Osteoblast (primary cell): ENCODE measurements at places on chromosomes 11 and 22. TPM values are rescaled to one million over a fixed set of nuclear protein-coding genes. Genes with fewer than 3 reads are reported as not detected.

- DNase-seq: no peak
These were observed 9.3 kb upstream of the CD3E start for GRCh38 chr11:118295199-118295598.

- no peak for DNase-seq
These were observed 17.7 kb upstream of the FEZ1 start for GRCh38 chr11:125513705-125514265.

DNA sequence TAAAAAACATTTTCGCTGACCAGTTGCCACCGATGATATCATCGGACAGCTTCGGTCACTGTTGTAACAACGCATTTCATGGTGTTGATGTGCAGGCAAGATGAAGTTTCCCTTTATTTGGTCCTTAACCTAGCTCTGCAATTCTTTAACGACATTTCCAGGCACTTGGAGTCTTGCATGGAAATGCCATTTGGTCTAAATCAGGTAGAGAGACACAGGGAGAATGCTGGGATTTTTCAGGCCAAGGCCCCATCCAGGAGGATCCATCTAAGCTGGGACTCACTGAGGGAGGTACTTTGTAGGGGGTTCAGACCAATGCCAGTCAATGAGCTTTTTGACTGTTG, 121.5 kb upstream of the RCN1 start:
- DNase-seq: no peak

DNA sequence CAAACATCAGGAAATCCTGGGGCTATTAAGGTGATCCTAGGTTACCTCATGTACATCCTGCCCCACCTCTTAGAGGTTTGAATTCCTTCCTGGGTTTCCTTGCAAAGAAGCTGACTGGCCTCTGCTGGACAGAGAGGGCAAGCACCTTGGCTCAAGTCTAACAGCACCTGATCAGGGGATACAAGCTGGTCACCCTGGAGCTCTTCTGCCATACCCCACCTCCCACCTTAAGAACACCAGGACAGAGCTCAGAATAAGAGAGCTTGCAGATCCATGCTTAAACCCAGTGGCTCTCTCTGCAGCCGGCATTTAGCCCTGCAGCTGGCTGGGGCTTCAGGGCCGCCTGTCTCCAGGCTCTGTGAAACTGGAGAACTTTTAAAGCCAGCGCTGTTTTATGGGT, 386.6 kb upstream of the NARS2 start:
- DNase-seq: peak; percentile 88

DNA sequence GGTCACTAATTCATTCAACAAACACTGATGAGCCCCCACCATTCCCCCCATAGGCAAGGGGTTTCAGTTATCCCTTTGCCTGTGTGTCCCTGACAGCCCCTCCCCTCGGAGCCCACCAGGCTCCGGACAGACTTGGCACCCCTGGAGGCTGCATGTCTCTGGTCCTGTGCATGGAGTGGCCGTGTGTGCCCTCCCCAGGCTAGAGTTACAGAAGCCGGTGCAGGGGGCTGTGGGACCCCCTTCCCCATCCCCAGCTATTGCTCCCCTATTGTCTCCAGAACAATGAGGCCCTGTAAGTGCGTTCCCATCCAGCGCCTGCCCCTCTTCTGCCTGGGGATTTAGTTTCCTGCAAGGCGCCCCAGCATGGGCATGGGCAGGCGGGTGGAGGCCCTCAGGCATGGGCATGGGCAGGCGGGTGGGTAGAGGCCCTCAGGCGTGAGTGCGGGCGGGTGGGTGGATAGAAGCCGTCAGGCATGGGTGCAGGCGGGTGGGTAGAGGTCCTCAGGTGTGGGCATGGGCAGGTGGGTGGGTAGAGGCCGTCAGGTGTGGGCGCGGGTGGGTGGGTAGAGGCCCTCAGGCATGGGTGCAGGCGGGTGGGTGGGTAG, 1.5 kb downstream of the MUC2 start:
- DNase-seq: peak; percentile 74

DNA sequence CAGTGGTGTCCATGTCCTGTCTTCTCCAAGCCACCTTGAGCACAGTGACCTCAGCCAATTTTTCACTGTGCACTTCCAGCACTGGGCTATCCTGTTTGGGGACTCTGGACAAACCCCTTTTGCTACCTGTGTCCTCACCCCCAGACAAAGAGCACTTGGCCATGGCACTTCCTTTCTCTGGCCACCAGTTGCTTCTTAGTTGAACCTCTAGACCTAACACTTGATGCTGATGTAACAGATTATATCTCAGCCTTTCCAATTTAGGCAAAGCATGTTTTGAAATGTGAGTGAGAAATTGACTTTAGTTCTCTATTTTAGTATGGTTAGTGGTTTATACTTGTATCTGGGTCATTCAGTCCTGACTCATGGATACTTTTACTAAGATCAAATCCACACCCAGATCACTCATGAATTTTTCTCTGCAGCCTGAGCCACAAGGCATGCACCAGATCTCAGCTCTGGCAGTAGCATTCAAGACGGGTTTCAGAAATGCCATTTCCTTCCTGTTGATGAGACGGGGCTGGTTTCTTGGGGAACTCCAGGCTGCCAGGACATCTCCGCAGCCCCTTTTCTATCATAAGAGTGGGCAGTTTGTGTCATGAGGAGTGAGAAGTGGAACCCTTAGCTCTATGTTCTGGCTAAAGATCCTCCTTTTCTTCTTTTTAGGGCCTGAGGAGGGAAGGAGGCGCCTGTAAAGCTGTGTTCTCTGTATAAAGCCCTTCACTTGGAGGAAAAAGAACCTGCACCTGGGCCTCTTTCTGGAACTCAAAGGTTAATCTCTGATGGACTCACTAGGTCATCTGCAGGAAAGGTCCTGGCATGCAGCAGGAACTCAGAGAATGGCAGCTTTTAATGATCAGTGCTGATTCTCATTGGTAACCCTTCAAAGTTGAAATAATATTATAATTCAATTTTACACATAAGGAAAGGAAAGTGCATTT, 185.6 kb upstream of the TENM4 start:
- DNase-seq: no peak

- DNase-seq: no peak
These were observed 82.9 kb downstream of the KCNJ1 start for GRCh38 chr11:128784059-128784804.

- DNase-seq: no peak
These were observed 25.7 kb upstream of the CRTAM start for GRCh38 chr11:122812638-122813037.

- DNase-seq: no peak
These were observed 9.4 kb downstream of the FADS2 start for GRCh38 chr11:61837411-61838005.

DNA sequence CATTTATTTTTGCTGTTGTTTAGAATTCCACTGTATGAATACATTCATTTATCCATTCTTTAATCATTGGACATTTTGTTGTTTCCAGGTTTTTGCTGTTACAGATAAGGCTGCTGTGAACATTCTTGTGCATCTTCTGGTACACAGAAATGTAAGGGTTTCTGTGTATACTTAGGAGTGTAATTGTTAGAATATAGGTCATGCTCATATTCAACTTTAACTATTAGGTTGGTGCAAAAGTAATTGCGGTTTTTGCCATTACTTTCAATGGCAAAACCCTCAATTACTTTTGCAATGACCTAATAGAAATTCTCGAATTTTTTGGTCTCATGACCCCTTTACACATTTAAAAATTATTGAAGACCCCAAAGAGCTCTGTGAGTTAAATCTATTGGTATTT, 17.3 kb downstream of the ACER3 start:
- no peak for DNase-seq

Gene RAPSN
- 0.29 and 0.36 TPM in 2 replicates for total RNA-seq

Gene PARVG
- 1.1 and 1.5 TPM in 2 replicates for total RNA-seq

Gene ZNF214
- total RNA-seq: 3.6 and 4.7 TPM in 2 replicates

DNA sequence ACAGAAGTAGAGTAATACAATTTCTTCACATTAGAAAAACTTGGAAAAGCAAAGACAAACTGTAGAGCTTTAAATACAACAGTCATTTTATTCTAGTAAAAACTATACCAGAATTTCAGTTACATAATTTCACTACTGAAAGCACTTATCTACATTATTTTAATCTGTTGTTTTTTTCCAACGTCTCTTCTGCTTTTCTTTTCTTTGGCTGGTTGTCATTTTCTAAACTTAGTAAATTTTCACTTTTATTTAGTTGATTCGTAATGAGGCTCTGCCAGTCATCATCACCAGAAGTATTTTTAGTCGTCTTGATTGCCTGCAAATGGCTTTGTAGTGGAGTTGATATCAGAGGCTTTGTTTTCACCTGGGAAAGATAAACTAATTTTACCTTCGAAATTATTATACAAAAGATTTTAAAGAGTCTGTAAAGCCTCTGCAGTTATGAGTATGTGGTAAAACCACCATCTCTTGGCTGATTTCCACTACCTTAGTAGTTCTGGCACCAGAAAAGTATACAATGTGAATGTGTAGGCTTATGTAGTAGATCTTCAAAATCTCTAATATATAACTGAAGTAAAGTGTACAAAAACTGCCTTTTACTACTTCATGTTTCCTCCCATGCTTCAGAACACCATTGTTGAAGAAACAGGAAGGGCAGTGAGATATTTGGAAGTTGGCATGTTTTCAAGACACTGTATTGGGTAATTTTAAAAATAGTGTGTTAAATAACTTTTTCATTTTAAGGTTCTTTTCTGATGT, 19.2 kb downstream of the EIF3M start:
- no peak for DNase-seq

Gene OR8B12
- not detected in 2 replicates for total RNA-seq

DNA sequence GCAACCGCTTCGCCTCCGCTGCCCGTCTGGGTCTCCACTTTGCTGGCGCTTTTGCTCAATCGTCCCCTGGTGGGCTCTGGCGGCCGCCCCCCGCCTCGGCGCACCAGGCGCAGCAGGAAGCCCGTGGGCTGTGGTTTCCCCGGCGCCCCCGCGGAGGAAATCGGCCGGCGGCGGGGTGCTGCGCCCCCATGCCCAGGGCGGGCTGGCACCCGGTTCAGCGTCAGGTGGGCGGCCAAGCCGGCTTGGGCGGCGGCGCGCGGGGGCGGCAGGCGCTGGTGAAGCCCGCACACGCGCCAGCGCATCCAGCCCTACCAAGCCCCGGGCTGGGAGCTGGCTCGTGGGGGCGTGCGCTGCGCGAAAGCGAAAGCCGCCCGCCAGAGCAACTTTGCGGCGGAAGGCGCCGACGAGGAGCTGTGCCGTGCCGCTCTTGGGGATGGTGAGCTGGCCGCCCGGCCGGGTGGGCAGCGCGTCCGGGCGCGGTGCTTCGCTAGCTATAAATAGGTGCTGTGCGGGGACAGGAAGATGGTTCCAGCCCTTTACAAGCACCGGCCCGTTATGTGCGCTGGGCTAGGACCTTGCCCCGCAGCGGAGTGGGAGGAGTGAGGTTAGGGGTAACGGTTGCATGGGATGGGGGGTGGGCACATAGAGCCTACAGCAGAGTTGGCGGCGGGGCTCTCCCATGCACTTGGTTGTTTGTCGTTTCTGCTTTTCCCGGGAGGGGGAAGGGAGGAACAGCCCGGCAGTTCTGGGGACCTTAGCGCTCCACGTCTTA, 25.0 kb upstream of the SUSD2 start:
- DNase-seq: peak; percentile 95

- DNase-seq: no peak
These were observed 916.2 kb downstream of the METTL15 start for GRCh38 chr11:29024386-29024785.

Gene SEC14L2
- total RNA-seq: 16.6 and 19.2 TPM in 2 replicates

DNA sequence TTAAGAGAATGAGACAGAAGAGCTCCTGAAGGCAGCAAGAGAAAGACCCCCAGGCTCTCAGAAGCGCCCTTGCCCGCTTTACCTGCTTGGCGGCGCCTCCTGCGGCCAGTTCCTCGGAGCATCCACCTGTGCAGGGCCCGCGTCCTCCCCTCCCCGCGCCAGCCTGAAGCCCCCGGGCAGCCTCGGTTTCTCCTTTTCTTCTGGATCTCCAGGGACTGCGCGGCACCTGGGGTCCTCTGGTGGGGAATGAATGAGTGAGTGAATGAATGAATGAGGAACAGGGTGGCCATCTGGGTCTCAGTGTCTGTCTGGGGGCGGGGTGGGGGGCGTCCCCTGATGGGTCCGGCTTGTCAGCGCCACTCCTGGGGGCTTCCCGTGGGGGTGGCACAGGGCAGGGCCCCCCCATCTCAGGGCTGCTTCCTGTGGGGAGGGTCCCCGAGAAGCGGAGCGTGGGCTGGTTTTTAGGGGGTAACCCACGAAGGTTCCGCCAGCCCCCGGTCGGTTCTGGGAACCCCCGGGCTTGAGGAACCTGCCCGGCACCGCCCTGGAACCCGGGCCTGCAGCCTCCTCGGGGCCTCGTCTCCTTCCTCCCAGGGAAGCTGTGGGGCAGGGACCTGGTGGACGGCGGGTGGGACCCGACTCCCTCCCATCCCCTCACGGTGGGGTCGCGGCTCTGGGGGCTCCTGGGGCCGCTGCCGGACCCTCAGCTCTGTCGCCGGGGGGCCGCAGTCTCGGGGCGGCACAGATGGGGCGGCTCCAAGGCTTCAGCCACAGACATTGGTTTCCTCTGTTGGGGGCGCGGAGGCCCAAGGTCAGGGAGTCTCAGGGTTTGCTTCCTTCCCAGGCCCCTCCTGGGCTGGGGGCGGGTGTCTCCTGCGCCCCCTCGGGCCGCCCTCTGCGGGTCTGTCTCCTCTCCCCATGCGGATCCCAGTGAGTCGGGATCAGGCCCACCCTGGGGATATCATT, 8.3 kb upstream of the KRTAP5-7 start:
- DNase-seq: no peak

Gene IGSF9B
- total RNA-seq: under 0.01 and 0.36 TPM in 2 replicates

Gene NEFH
- under 0.01 and 0.36 TPM in 2 replicates for total RNA-seq

GRCh38 chr22:20979243-20979809, 2.8 kb upstream of the LZTR1 start:
- DNase-seq: peak; percentile 97

DNA sequence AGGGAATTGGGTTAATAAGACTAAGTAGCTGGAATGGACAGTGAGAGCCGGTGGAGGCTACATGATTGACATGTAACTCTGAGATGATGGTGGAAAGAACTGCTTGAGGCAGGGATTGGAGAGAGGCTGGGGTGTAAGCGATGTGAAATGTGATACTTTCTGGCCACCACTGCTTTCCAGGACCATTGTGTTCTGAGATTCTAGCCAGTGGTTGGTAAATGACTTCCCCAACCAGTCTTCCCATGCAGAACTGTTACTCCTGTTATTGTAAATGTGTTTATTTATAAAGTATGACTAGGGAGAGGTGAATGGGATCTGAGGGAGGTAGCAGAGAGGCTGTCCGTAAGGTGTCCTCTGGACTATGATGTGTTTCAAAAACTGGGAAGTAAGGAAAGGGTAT, 18.1 kb downstream of the EXT2 start:
- DNase-seq: no peak

DNA sequence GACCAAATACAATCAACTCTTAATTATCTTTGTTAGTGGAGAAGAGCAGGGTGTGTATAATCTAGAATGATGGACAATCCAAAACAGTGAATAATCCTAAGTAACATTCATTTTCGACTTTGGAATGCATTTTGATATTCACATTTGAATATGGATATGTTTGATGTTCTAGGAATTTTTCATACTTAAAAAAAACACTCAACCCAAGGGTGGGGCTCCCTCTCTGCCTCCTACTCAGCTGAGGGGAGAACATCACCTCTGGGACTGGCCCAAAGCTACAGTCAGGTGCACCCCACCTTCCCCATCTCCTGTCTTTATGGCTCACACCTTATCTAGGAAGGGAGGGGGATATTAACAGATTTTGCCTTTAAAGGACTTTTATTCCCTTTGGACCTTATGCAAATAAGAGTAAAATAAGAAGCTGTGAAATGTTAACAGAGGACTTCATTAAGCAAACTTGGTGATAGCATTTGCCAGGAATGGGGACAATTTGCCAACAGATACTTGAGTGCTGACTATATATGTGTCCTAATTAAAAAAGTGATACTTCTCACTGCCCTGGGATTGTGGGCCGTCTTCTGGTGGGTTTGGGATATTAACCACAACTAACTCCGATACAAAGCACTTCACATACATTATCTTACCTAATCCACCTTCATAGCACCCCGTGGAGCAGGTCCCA, 187.0 kb downstream of the ST3GAL4 start:
- DNase-seq: no peak

Gene RAG2
- not detected in 2 replicates for total RNA-seq

Gene OR8H2
- not detected in 2 replicates for total RNA-seq
